Stimulated activated effector memory CD8-positive, alpha-beta T cell treated with anti-CD3 and anti-CD28 coated beads, Interleukin-12 subunit alpha, Interleukin-12 subunit beta, amount 100 ng/mL, for 72 hours (primary cell): ENCODE measurements at places on chromosomes 4 and X.

GRCh38 chr4:153223427-153223801, 19.2 kb downstream of the TRIM2 start:
- no peak for DNase-seq

DNA sequence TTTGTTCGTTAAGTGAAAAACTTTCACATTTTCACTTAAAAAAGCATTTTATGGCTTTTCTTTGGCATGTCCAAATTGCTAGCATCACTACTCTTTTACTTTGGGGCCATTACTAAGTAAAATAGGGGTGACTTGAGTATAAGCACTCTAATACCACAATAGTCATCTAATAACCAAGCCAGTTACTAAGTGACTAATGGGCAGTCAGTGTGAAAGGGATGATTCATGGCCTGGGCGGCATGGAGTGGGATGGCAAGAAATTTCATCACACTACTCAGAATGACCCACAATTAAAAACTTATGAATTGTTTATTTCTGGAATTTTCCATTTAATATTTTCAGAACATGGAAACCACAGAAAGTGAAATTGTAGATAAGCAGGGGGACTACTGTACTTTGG, 60.9 kb downstream of the BMP15 start:
- DNase-seq: no peak

DNA sequence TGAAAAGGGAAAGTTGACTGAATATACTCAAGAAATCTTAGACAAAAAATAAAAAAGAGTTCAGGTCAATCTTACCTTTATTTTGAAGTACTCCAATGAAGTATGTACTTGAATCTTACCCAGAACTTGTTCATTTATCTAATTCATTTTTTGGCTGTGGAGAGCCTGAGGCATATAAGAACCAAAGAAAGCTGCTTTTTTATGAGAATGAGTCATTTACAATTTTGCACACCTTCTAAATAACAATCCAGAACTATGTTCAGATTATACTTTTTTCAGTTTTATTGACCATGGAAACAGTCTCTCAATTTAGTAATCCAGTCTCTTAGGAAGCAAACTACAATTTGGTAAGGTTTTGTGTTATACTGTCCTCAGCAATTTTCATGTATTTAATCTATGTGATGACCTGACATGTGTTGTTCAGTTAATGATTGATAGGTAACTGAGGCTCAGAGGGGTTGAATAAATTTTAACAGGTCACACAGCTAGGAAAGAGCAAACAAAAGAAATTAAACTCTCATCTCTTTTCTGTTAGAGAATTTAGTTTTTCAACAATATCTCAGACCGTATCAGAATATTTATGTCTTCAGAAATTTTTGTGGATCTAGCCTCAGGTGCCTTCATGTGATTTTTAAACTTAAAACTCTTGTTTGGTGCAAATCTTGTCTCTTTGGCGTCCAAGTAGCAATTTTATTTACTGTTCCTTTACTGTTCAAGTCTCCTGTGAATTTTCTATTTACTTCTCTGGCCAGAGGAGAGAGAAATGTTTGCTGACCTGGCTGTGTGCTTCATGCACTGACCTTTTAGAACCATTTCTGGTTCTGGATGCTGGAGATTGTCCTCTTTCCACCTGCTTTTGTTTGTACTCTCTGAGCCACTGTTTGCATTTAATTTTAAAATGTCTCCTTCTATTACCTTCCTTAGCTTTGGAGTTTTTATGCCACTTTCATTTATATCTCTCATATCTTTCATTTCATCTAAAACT, 1453.4 kb downstream of the STIM2 start:
- DNase-seq: no peak

DNA sequence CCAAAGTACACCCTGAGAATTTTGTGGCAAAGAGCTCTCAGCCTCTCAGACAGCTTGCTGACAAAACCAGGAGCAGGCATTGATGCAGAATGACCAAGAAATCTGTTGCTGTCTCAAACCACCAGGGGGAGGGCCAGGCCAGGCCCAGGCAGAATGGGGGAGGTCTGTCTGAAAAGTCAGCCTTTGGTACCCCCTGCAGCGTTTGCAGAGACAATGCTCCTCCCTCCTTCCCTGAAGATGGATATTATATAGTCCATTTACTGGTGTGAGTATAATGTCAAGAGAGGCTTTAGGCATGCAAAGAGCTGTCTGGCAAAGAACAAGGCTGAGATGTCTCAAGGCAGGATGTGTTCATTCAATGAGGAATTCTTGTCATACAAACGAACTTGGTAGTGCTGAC, 52.9 kb upstream of the TRPC5OS start:
- DNase-seq: no peak

DNA sequence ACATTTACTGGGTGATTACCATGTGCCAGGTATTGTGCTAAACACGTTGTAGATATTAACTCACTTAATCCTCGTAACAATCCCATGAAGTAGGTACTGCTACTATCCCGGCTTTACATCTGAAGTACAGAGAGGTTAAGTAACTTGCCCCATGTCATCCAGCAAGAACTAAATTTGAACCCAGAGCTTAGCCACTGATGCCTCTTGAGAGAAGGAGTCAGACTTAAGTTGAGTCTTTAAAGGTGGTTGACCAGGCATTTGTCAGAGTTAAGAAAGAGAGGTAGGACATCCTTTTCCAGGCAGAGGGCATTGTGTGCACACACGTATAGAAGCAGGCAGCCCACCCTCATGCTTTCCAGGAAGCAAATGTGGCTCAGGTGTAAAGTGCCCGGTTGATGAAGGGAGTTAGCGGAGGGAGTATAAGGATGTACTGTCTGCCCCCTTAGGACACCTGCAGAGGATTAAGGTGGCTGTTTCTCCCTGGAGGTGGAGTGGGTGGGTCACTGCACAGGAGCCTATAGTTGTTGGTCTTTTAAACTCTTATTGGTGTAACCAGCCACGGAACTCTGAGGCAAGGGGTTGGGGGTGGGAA, 335 bp upstream of the CD38 start:
- no peak for DNase-seq

DNA sequence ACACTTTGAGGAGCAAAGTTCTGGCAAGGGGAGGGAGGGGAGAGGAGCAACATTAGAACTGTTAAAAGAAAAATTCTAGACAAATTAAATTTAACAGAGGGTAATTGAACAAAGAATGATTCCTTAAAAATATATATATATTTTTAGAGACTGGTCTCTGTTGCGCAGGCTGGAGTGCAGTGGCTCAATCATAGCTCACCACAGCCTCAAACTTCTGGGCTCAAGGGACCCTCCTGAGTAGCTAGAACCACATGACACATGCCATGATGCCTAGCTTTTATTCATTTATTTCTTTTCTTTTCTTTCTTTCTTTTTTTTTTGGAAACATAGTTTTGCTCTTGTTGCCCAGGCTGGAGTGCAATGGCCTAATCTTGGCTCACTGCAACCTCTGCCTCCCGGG, 19.1 kb upstream of the SPINK2 start:
- DNase-seq: no peak

DNA sequence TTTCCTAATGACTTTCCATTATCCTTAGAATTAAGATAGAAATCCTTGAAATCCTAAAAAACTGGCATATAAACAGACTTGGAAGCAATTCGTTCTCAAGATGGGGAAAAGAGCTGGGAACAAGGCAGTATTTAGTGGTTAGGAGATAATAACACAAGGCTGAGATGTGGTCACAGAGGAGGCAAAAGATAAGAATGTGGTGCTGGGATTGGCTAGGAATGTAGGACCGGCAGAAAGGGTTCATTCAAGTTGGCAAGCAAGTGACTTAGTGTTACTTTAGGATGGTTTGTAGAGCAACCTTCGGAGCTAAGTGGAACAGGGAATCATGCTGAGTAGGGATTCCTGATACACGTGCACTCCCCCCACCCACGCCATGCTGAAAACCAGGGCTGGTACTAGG, 121.9 kb upstream of the RPS6KA3 start:
- DNase-seq: no peak

DNA sequence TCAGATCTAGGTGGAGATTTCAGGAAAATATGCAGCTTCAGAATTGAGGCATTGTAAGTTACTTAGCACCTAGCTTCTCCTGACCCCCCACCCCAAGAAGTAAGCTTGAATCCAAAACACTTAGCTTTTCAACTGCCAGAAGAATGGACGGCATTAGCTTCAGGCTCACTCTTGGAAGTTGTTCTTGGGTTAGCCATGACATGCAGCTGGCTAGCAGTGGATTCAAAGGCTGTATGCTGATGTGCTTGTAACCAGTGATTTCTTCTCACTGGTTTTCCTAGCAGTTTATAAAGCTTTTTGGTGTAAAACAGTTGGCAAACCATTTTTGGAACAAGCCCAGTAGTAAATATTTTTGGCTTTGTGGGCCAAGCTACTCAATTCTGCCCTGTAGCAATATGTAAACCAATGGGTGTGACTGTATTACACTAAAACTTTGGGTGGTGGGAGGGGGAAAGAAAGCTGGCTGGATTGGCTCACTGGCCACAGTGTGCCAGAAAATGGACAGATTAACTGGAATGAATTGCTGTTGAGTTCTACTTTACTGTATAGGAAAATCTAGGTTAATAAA, 85.6 kb downstream of the SHROOM2 start:
- DNase-seq: no peak

GRCh38 chr4:61984260-61984909, 784.3 kb downstream of the ADGRL3 start:
- no peak for DNase-seq

GRCh38 chrX:68938244-68939004, 109.6 kb downstream of the EFNB1 start:
- no peak for DNase-seq

GRCh38 chrX:40530509-40530908, 50.3 kb upstream of the ATP6AP2 start:
- DNase-seq: no peak

GRCh38 chr4:24624381-24624780, 40.0 kb upstream of the DHX15 start:
- DNase-seq: no peak

DNA sequence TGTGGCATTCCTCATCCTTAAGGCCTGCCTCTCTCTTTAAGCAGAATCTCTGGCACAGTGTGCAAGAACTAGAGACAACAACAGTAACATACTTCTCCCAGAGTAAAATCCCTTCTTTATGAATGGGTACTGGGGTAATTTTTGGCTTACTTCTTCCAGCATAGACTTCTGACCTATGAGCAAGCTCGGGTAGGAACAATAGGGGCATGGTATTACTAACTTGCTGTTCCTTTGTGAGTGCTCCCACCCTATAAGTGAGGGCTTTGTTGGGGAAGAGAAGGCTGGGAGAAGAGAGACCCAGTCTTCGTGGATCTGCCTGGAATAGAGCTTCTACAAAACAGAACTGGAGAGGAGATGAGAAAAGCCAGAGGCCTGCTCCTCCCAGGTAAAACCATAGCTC, 30.2 kb downstream of the CLDN2 start:
- DNase-seq: no peak

GRCh38 chr4:15481961-15482745, 12.5 kb downstream of the CC2D2A start:
- no peak for DNase-seq
